HCT116 (cell line): ENCODE measurements at places on chromosomes 1 and 21.

- DNase-seq, result no peak
Measured at GRCh38 chr1:244065063-244065793, 14.1 kb downstream of the ZBTB18 start.

DNA sequence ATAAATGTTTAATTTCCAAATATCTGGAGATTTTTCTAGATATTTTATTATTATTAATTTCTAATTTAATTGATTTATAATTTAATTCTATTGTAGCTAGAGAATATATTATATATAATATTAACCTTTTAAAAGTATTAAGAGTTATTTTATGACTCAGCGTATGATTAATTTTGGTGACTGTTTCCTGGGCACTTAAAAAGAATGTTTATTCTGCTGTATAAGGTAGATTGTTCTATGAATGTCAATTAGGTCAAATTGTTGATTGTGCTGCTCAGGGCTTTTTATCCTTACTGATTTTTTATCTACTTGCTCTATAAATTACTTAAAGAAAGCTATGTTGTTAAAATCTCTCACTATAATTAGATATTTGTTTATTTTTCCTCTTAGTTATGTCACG lies 20.1 kb upstream of the GJA8 start:
- no peak for DNase-seq

DNA sequence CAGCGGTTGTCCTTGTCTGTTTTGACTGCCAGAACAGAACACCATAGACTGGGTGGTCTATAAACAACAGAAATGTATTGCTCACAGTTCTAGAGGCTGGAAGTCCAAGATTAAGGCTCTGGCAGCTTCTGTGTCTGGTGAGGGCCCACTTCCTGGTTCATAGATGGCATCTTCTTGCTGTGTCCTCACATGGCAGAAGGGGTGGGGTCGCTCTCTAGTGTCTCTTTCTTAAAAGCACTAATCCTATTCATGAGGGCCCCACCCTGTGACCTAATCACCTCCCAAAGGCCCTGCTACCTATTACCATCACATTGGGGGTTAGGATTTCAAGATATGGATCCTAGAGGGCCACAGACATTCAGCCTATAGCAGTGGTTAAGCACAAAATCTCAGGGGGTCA lies 304.4 kb downstream of the NFIA start:
- DNase-seq, result no peak

- DNase-seq, result no peak
Measured at GRCh38 chr1:9721606-9722377, 70.3 kb downstream of the PIK3CD start.

- no peak for DNase-seq
Measured at GRCh38 chr1:176694713-176695112, 231.7 kb downstream of the PAPPA2 start.

DNA sequence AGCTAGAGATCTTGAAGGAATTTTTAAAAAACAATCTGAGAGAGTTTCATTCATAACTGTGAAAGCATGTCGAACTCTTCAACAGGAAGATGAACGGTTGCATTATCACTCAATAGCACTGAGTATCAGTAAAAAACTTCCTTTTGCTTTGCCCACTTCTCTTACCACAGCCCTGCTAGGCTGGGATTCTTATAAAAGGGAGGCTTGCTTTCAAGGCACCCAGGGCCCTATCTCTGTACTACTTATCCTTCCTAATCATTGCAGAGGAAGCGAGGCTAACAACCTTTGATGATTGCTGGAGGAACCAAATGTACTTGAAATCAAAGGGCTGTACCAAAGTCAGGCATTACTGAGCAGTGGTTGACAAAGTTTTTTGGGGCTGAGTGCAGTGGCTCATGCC lies 71.2 kb downstream of the SNRPE start:
- DNase-seq, result no peak

- no peak for DNase-seq
Measured at GRCh38 chr1:21269461-21270085, 20.7 kb downstream of the ECE1 start.

GRCh38 chr1:152029144-152029928 lies 7.5 kb downstream of the S100A11 start:
- DNase-seq, result no peak

GRCh38 chr1:240055936-240056335 lies 35.7 kb upstream of the FMN2 start:
- DNase-seq, result no peak

DNA sequence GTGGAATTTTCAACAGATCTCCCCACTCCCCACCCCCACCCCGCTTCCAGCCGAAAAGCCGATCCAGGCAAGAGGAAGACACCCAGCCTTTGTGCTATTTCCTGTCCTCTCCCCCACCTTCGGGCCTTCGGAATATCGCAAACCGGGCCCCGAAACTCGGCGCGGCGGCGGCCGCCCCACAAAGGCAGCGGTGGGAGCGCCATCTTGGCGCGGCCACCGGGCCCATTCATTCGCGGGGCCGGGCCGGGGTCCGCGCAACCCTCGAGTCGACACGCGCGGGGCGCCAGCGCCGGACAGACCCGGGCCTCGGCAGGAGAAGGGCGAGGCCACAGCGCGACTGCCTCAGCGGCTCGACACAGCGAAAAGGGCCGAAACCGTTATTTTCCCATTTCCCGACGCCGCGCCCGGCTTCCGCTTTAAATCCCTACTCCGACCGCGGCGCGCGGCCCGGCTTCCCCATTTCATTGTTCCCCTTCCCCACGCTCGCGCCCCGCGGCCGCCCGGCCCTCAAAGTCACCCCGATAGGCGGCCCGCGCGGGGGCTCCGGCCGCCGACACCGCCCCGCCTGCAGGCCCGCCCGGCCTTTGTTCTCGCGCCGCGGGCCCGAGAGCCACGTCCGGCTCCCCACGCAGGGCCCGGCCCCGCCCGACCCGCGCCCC lies 911 bp downstream of the GNB1 start:
- DNase-seq, result no peak

DNA sequence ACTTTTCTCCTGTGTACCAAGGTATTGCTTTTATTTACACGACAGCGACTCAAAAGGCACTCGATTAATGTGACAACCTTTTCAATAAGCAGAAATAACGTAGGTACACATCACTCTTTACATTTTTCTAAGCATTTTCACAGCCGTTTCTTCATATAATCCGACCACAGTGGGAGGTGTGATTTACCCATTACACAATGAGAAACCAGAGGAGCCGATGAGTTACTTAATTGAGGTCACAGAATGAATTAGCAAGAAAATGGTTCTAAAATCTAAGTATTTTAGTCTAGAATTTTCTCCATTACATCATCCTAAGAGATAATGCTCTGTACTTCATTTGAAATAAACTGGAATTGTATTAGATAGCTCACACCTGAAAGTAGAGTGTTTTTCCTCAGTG lies 71.5 kb downstream of the UMODL1 start:
- no peak for DNase-seq

GRCh38 chr1:24540906-24541710 lies 14.8 kb upstream of the NCMAP start:
- DNase-seq, result no peak

GRCh38 chr1:172748201-172748600 lies 89.3 kb downstream of the FASLG start:
- no peak for DNase-seq

DNA sequence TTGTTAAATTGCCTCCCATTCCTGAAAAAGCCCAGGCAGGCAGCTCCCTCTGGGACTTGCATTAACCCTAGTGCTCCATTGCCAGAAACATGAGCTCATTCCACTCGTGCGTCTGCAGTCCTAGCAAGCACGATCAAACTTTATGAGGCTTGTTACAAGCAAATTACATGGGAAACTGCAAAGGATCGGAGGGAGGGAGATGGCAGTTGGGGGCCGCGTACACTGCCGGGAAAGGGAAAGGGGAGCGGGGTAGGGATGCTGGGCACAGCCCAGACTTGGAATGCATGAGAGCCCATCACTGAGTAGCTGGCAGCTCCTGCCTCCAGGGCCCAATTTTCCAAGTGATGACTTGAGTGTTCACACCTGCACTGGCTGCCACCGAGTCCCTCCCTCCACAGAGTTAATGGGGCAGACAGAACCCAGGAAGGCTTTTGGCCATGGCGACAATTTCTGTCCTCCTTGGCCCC lies 169.9 kb downstream of the BRINP2 start:
- no peak for DNase-seq

DNA sequence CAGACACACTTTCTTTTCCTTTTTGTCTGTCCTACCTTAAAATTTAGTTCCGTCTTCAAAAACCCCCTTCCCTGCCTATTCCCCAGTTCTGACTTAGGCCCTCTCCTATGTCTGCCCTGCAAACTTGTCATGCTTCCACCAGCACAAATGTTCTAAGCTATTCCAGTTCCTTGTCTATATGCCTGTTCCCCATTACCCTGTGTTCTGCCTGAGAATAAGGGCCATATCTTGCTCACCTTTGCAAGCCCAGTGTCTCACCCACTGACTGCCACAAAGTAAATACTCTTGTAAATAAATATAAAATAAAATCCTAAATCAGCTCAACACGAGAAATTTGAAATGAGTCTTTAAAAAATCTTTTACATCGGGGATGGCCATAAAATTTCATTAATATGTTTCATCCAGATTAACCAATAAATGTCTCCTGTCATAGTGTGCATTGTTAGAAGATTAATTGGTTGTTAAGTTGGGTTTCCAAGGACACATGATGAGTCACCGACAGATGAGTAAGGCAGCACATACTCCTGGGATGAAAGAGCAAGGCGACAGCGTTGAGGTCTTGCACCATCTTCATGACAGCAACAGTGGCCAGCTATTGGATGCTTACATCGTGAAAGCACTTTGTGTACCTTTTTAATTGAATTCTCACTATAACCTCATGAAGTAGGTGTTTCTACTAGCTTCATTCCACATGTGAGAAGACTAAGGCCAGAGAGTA lies 92.6 kb upstream of the NGF start:
- peak; percentile 61 for DNase-seq

DNA sequence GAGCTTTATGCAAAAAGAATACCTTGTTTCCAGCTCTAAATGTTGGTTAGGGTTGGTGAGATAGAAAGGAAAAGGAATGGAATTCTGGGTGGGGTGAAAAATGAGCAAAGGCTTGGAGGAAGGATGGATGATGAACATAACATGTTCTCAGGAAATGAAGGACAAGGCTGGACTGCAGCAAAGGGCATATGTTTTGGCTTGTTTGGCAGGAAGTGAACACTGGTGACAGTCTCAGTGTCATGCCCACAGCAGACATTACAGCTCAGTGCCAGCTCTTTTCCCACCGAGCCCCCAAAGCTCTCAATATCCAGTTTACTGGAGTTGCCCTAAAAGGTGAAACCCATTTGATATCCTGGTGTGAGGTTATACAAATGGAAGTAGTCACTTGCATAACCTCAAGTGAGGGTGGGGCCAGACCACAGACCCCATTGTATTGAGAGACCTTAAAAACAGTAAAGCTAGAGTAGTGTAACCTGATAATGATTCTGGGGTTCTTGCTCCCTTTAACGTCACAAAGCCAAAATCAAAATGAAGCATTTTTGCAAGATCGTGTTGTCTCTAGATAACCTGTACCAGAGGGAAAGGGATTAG lies 270.6 kb downstream of the NFIA start:
- no peak for DNase-seq

GRCh38 chr1:13516606-13517005 lies 2.8 kb upstream of the LRRC38 start:
- no peak for DNase-seq
